ENCODE measurements at places on chromosomes 2 and 18.

GRCh38 chr2:240626531-240627300 is 1.4 kb downstream of the GPR35 start:
- DNase-seq: no peak

GRCh38 chr18:74273394-74273793 is 18.4 kb downstream of the CYB5A start:
- DNase-seq: no peak

GRCh38 chr2:133794114-133794513 is 225.9 kb upstream of the NCKAP5 start:
- DNase-seq: no peak

- peak; percentile 39 for DNase-seq
Measured at GRCh38 chr2:115161771-115162493, 719.5 kb downstream of the DPP10 start.

- DNase-seq: no peak
Measured at GRCh38 chr2:186852508-186852907, 3.5 kb upstream of the ZSWIM2 start.

- DNase-seq: no peak
Measured at GRCh38 chr18:3060667-3061580, 48.0 kb upstream of the LPIN2 start.

GRCh38 chr2:187264612-187265011 is 183.4 kb downstream of the CALCRL start:
- peak; percentile 18 for DNase-seq

DNA sequence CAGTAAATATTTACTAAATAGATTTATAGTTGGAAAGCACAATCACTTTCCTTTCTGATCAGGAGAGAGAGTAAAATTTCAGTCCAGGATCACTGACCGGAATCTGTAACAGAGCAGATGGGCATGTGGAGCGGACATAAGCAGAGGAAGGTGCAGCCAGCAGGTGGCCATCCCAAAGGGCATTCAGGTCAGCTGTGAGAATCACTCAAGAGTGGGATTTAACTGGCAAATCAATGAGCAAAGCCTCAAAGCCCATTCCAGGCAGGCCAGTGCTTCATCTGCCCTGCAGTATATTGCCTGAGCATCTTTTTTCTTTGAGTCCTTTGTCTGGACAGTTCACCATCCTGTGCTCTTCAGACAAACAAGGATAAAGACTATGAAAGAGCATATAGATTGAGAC is 166.4 kb upstream of the SLC14A2 start:
- DNase-seq: no peak

GRCh38 chr2:164511738-164512137 is 109.5 kb downstream of the GRB14 start:
- DNase-seq: no peak

DNA sequence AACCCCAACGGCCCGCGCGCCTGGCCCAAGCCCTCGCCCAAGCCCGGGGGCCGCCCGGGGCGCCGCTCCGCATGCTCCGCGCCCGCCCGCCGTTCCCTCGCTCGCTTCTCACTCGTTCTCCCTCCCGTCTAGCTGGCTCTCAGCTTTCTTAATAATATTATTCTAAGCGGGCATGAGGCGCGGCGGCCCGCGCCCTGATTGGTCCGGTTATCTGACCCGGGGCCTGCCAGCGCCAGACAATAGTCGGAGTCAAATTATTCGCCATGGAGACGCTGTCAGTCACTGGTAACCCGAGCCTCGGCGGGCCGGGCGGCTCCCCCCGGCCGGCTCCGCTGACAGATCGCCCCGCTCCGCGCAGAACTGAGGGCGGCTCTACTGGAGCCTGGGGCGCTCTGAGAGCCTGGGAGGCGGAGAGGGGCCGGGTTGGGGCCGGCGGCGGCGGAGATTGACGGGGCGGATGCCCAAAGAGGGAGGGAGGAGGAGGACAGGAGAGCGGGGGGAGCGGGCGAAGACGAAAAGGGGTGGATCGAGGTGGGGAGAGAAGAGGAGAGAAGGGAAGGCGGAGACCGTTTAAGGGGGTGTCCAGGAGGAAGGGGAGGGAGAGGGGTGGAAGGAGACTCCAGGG is at the start of gene SIX2:
Gene SIX2 (minus strand): TSS at position 150 of the 625 bp plus-strand sequence. CDS start 342 bp downstream, outside the sequence.
- DNase-seq: peak; percentile 75

GRCh38 chr2:27518113-27518781 is 21.6 kb downstream of the GCKR start:
- DNase-seq: no peak

- no peak for DNase-seq
Measured at GRCh38 chr18:77486985-77487384, 237.3 kb downstream of the GALR1 start.

DNA sequence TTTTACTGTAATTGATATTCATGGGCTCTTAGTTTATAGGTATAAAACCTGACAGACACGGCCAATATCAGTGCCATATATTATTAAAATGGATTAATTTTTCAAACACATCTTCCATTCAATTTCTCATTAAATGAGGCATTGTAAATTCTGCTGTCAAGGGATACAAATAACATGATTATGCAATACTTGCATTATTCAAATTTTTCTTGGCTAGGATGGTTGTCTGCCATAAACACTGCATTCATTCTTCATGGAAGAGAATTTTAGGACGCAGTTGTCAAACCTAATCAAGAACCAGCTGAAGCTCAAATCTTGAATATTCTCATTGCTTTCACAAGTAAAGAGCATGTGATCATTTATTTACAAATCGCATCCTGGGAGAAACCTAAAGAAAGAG is 255.6 kb downstream of the RDH14 start:
- DNase-seq: no peak

DNA sequence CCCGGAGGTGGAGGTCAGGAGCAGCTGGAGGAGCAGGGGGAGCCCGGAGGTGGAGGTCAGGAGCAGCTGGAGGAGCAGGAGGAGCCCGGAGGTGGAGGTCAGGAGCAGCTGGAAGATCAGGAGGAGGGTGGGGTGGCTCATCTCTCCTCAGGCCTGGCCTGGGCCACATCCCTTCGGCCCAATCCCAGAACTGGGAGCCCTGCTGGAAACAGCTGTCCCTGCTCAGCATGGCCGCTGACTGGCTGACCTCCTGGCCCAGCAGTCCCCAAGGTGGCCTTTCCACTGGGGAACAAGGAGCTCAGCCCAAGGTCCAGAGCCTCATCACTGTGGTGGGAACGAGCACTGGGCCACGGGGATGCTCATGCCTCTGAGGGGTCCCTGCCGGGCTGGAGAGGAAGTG is 66.6 kb upstream of the LAPTM4A start:
- no peak for DNase-seq

DNA sequence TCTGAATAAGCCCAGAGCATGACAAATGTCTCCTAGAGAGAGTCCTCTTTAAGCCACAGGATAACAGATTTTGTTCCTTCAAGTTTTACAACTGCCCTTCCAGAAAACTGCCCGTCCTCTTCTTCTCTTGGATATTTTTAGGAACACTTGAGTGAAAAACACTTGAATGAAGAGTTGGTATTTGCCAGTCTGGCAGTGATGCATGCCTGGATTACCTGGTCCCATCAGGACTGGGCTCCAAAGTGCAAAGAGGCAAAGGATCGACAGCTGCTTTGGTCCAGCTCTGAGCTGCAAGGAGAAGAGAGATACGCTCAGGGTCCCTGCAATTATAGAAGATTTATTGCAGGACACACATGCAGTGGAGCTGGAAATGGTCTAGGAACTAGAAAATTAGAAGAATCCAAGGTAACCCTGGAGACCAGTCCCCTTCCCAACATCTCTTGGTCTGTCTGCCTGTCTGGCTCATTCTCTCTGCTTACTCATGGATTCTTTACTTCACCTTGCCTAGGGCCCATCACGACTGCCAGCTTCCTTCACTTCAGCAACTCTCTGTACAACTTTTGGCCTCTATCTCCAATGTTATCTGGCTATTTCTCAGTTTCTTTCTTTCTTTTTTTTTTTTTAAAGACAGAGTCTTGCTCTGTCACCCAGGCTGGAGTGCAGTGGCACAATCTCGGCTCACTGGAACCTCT is 112.1 kb upstream of the SIX2 start:
- DNase-seq: no peak

- no peak for DNase-seq
Measured at GRCh38 chr2:135773917-135774316, 32.3 kb downstream of the UBXN4 start.

- DNase-seq: no peak
Measured at GRCh38 chr2:125397535-125398251, 1258.3 kb upstream of the GYPC start.

GRCh38 chr2:55891671-55892094 is 31.9 kb downstream of the EFEMP1 start:
- DNase-seq: no peak

DNA sequence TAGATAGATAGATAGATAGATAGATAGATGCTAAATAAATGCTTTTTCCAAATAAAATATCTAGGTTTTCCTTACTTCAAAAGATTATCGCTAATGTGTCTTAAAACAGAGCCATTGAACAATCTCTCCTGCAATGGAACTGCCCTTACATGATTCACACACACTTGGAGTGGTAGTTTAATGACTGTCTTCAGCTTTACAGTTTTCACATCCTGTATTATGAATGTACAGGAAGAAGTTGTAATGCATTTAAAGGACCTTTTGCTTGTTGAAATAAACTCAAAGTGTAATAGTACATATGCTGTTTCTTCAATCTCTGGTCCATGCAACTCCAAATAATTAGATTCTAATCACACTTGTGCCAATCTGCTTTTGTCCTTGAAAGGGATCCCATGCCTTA is 797.6 kb upstream of the CDH2 start:
- no peak for DNase-seq

DNA sequence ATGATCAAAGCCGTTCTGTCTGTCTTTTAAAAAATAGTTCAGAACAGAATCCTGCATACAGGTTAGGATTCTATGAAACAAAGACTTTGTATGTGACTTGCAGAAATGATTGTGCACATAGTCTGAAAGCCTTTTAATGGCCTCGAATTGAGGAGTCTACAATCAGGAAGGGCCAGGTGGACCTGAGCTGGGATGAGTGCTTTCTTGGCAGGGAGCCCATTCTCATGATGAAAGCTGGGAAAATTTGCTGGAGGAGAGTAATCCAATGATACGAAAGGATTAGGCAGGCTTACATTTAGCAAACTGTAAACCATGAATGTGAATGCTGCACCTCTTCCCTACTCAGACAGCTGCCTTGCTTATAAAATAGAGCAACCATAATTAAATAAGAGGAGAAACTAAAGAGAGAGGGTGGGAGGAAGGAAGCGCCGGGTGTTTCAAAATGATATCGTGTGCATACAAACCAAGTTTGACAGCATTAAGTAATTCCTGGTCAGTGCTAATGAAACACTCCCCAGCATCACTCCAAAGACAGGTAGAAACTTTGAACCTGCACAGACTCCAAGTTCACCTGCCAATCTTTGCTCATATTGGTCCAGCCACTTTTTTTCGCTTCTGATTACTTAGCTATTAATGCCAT is 23.7 kb upstream of the CXCR4 start:
- no peak for DNase-seq

GRCh38 chr2:47225061-47225783 is 70.1 kb upstream of the STPG4 start:
- DNase-seq: no peak

DNA sequence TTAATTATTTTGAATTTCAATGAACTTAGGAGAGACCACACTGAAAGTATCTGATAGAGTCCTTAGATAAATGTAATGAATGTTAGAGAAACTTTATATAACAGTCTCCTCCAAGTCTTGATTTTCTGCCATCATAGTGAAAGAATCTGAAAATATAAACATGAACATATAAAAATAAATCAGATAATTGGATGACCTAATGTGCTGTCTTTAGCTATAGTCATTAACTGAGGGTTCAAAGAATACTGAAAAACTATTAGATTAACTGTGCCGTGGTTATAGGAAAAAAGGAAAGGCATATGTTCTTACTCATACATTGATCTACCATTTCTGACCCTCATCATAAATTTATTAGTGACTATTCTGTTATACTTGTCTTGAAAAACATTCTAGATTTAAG is 47.0 kb upstream of the SPAG16 start:
- DNase-seq: no peak

GRCh38 chr2:7878786-7879482 is 802.9 kb upstream of the ID2 start:
- DNase-seq: no peak

- no peak for DNase-seq
Measured at GRCh38 chr18:48931680-48932461, 18.9 kb downstream of the SMAD7 start.

- DNase-seq: no peak
Measured at GRCh38 chr2:238445409-238446190, 18.9 kb downstream of the ASB1 start.

DNA sequence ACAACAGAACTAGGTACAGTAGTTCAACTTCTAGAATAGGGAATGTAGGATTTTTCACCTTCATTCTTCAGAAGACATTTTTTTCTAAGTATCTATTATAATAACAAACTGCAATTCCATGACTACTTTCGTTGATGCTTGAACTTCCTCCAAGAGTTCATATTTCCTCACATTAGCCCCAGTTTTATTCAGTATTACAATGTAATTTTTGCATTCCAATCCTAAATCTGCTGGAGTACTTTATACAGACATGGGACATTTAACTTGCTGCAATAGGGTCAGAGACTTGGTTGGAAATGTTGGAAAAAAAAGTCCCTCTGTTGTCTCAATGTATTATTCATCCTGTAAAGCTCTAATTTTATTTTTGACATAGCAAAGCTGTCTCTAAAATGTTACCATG is 19.6 kb upstream of the FTCDNL1 start:
- DNase-seq: no peak

DNA sequence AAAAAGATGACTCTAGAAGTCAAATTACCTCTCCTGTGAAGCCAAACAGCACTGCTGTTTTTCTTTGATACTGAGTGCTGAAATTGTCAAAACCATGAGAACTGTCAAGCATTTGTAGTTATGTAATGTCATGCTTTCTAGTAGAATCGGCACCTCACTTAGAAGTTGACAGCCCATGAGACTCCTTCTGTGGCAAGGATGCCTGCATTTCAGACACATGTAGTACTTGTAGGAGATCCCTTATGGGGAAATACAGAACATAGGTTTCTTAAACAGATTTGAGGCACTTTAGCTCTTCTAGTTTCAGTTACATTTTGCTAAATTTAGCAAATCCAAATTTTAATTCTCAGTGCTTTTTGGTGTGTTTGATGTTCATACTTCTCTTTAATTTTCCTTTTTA is 15.7 kb downstream of the ZNF407 start:
- no peak for DNase-seq

- DNase-seq: peak; percentile 30
Measured at GRCh38 chr2:8636721-8637636, 44.9 kb upstream of the ID2 start.

GRCh38 chr2:132891498-132891897 is 221.5 kb upstream of the LYPD1 start:
- DNase-seq: no peak

DNA sequence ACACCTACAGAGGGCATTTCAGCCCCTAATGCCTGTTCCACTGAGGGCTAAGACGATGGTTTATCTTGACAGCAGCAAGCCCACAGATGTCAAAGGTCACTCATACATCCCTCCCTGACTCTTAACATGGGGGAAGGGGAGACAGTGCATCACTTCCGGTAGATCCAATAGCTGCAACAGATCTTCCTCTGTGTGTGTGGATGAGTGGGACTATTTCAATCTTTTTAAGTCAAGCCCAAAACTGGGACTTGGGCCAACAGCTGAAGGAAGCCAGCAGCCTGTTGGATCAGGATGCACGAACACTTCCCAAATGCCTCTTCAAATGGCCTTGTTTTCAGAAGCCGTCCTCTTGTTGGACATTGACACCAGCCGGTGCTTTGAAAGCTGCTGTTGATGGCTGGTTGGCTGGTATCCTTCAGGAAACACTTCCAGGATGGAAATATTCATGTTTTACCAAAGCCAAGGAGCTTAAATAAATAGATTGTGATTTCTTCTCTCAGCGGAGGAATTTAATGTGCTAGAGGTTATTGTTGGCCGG is 59.2 kb downstream of the IL1R2 start:
- no peak for DNase-seq

GRCh38 chr2:217774232-217774631 is 228.6 kb downstream of the TNS1 start:
- DNase-seq: no peak

Measured in endothelial cell (in vitro differentiated cells).